Sigmoid colon (tissue), 7 donors: ENCODE measurements at places on chromosomes 16 and 17.

GRCh38 chr17:31787857-31788570 is 71.0 kb downstream of the COPRS start:
- DNase-seq = peak; percentile 93

DNA sequence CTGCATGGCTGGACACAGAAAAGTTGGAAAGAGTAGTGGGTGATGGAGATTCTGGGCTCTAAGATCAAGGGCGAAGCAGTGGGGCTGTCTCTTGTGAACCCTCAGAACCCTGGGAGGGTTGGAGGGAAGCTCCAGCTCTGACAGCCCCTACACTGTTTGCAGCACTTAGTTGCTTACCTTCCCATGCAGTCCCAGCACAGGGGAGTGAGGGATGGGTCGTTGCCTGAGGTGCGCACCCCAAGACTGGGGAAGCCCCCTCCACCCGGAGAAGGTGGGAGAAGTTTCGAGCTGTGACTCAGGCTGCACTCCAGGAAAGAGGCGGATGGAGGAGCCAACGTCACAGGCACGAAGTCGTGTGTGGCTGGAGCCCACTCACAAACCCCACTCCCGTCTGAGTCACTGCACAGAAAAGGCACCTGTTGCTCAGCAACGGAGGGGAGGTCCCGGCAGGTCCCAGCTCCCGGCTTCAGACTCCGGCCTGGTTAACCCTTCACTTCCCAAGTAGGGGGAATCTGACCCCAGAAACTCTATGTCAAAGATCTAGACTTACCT is 60.1 kb downstream of the AIPL1 start:
- DNase-seq = no peak

DNA sequence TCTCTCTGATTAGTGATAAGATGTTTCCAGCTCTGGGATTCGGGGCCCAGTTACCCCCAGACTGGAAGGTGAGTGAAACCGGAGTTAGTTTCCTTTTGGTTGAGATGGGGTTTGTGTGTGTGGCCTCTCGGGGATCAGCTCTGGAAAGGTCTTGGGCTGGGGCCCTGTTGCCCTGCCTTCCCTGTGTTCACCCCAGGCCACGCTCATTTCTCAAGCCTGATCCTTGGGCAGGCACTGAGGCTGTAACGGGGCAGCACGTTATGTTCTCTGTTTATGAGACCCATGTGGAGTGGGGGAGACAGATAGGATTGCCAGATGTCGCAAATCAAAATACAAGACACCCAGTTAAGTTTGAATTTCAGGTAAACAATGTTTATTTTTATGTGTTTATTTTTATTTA is 35.5 kb downstream of the CPNE2 start:
- no peak for DNase-seq

GRCh38 chr17:35930211-35931065 is at the start of gene RDM1:
TSS of gene RDM1 (minus strand) at chr17:35930773. CDS start at chr17:35930727, 46 bp downstream.
- no peak for DNase-seq

DNA sequence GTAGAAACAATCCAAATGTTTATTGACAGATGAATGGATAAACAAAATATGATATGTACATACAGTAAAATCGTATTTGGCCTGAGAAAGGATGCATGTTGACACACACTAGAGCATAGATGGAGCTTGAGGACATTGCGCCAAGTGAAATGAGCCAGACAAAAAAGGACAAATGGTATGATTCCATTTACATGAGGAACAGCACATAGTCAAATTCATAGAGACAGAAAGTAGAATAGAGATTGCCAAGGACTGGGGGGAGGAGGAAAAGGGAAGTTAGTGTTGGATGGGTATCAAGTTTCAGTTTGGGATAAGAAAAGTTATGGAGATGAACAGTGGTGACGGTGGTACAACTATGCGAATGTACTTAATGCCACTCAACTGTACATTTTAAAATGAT is 47.9 kb downstream of the COPRS start:
- no peak for DNase-seq

DNA sequence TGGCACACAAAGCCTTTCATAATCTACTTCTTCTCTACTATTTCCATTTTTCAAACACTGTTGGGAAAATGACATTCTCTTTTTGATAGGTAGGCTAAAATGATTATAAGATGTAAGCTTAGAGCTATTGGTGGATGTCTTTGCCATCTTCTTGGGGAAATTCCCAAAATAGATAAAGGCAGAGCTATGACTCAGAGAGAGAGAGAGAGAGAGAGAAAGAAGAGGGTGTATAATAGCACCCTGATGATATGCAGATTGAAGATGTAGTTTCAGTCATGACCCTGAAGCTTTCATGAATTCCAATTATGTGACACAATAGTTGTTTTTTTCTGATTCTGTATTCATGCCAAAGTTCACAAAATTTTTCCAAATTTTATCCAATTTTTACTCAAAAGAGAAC is 529.1 kb downstream of the HS3ST4 start:
- DNase-seq = no peak

- no peak for DNase-seq
These were observed 399.7 kb downstream of the NPIPA8 start for GRCh38 chr16:17936766-17937402.

DNA sequence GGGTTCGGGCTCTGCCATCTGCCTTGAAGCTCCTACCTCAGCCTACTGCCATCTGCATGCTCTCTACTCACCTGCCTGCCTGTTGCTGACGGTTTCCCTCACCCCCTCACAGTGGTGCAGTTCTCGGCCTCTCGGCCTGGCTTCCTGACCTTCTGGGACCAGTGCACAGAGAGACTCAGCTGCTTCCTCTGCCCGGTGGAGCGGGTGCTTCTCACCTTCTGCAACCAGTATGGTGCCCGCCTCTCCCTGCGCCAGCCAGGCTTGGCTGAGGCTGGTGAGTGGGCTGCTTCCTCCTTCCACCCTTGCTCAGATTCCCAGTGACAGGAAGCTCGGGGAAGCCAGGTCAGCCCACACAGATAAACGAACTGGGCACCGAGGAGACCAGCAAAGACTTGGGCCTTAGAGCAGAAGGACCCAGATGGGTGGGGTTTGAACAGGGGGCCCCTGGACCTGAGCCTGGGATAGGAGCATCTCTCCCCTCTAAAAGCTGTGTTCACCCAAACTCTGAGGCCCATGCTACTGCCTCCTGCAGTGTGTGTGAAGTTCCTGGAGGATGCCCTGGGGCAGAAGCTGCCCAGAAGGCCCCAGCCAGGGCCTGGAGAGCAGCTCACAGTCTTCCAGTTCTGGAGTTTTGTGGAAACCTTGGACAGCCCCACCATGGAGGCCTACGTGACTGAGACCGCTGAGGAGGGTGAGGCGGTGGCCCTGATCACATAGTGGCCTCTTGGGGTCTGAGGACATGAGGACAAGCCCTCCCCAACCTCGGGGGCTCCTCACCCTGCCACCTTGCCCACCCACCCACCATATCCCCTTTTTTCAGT is 16.4 kb downstream of the RIPOR1 start:
- DNase-seq = no peak

- DNase-seq = no peak
These were observed 103.3 kb upstream of the NLRP1 start for GRCh38 chr17:5687646-5688045.
